ENCODE measurements at places on chromosomes 5 and 9.

DNA sequence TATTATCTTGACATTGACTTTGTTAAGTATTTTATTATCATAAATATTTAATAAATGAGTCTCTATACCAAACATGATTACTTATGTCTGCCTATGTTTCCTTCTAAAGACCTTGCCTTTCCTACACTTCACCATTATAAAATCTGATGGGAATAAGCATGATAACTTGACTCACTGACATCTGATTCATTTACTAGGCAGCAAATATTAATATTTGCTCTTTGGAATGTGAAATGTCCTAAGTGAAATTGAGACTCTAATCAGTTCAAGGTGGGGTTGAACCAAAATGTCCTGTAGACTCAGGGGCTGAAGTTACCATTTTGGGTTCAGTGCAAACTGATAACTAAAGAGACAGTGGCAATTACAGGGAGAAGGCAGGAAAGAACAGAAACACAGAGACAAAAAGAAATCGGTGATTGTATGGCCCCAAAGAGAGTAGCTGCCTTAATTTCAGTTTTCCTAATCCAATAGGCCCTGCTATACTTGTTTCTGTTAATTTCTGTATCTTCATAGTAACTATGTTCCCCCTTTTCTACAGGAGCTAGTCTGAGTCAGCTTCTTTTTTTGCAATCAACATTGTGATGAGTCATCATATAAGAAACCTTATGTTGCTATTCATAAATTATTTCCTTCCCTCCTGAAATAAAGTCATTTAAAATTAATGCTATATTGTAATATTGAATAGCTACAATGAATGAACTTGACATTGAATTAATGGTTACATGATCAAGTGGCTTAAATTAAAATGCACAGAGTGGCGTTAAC lies 296.8 kb downstream of the PDE4D start:
- DNase-seq, result no peak

DNA sequence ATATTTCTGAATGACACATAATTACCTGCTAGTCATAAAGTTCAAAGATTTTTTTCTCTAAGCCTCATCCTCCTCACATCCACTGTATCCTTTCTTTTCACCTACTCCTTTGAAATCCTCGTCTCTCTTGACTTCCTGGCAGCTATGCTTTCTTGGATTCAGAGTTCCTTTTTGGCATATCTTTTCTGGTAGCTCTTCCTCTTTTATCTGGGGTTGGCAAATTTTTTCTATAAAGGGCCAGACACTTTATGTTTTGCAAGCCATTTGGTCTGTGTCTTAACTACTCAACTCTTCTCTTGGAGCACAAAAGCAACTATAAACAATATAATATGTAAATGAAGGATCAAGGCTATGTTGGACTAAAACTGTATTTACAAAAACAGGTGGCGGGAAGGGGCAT lies 197.5 kb downstream of the KIAA0825 start:
- DNase-seq, result no peak

DNA sequence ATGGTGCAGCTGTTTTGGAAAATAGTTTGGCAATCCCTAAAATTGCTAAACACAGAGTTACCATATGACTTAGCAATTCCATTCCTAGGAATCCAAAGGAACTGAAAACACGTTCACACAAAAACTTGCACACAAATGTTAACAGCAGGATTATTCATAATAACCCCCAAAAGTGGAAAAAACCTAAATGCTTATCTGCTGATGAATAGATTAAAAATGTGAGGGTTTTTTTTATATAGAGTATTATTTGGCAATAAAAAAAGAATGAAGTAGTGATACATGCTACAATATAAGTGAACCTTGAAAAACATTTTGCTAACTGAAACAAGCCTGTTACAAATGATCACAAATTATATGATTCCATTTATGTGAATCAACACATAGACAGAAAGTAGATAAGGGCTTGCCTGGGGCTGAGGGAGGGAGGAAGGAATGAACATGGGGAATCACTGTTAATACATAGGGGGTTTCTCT lies 45.1 kb upstream of the TRIO start:
- no peak for DNase-seq

DNA sequence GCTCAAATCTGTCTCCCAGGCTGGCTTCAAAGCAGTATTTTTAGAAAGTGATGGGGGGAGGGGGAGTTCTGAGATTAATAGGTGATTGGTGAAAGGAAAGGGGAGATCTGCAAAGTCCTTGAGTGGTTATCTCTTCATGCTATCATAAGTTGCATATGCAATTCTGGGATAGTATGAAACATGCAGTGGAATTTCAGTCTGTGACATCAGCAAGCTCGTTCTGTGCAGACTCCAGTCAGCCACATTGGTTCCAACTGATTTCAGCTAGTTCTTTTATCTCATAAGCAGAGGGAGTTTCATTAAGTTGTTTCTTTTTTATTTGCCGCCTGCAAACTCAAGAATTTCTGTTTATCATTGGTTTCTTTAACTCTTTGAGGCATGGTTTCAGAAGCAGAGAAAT lies 180.5 kb upstream of the SH3GL2 start:
- no peak for DNase-seq

GRCh38 chr5:111197523-111197922 lies 26.7 kb upstream of the CAMK4 start:
- DNase-seq, result peak; percentile 54

- no peak for DNase-seq
These were observed 271.4 kb downstream of the MSX2 start for GRCh38 chr5:174995827-174996226.

- no peak for DNase-seq
These were observed 97.9 kb downstream of the PDE8B start for GRCh38 chr5:77308154-77308960.

GRCh38 chr5:119275601-119276173 lies 80.1 kb upstream of the TNFAIP8 start:
- DNase-seq, result no peak

- DNase-seq, result no peak
These were observed 16.3 kb upstream of the PRR16 start for GRCh38 chr5:120447706-120448239.
